ENCODE measurements at places on chromosomes 4 and X.
A peak's percentile ranks its signal among the peaks of the same experiment; 100 is the strongest.

- DNase-seq, result no peak
These were observed 3.5 kb downstream of the PCSK1N start for GRCh38 chrX:48831909-48832291.

DNA sequence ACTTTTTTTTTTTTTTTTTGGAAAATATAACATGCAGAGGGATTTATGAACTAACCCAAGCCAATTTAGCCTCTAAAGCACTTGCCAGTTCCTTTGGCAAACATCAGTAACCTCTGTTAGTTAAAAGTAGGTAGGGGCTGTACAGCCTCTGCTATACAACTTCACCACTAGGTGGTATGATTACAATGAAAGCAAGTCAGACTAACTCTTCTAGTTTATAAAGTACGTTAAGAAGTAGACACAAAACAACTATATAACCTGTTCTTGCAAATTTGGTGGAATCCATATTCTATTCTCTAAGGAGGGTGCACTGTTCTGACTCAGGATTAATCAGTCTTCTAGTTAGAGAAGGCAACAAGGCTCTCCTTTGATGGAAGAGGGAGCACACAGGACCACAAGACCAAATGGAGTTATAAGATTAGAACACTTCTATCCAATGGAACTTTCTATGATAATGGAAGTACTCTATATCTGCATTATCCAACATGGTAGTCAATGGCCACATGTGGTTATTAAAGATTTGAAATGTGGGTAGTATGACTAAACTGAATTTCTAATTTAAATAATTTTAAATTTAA is 12.8 kb downstream of the AIMP1 start:
- DNase-seq, result peak; percentile 45

DNA sequence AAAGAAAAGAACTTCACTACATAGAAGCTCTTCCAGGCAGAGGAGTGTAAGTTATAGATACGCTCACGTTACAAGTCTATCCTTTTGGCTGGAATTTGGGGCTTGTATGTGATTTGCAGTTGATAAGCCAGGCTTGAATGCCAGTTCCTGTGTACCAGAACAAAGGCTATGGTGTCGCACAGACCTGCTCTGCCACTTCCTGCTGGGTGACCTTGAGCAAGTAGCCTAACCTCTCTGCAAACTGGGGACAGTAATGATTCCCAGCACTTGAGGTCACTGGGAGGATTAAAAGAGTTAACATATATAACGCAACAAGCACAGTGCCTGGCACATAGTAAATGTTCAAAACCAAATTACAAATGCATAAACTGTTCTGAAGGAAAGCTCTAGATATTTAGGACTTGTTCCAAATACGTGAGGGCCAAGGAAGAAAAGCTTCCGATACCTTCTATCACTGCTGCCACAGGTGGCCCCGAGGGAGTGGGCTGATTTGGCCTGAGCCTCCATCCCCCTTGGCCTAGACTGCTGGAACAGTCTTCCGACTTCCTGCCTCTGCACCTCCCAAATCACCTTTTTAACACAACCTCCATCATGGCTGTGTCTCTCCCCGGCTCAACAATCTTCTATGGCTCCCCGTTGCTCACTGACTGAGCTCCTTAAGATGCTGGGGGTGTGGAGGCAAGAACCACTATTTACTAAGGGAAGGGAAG is 1.3 kb upstream of the SOWAHD start:
- DNase-seq, result no peak

- no peak for DNase-seq
These were observed 76.8 kb upstream of the ACSL1 start for GRCh38 chr4:184902550-184902949.

GRCh38 chr4:150258569-150258968 is 180.3 kb downstream of the DCLK2 start:
- no peak for DNase-seq

DNA sequence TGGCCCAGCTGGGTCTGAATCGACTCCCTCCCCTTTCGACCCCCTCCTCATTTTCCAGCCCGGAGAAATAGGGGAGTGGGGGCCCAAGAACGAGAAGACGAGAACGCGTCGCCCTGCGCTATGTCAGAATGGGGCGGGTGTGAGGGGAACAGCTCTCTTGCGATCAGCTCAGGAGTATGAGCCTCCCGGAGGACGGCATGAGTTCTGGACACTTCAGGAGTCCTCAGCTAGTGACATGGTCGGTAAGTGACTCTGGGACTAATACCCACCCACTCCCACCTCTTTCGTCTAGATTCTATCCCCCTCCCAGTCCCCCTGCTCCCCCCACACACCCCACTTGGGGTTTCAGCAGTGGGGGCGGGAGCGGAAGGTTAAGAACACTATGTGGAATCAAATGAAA is 944 bp downstream of the KLF8 start:
- DNase-seq, result no peak

DNA sequence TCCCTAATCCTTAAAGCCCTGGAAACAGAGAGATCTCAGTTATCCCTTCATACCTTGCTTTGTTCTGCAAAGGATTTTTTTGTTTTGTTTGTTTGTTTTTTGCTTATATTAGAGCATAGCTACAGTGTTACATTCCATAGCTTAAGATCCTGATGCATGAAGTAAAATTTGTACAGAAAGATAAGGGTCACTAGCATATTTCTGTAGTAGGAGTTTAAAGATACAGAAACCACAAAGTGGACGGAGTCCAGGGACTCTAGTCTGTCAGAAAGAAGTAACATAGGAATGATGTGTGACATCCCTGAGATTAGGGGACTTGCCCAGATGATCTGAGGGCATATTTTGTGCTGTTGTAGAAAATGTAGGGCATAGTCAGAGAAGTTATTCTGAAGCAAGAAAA is 151.9 kb upstream of the PLAC1 start:
- DNase-seq, result no peak

DNA sequence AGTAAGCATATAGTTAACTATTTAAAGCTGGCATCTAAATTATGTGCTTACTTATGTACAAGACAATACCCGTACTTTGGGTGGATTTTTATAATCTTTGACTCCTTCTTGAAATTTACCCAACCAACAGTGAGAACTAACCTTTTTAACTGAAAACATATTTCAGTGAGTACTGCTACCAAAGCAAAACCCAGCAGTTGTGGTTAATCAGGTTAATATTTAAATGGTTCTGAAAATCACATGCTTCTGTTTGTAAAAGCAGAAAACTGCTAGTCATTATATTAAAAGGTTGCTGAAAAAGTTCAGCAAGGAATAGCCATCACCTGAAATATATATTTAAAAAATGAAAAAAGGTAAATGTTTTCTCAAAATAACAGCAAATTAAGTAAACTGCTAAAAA is 20.0 kb downstream of the UBE2D3 start:
- DNase-seq, result no peak

- DNase-seq, result no peak
These were observed 83.5 kb downstream of the SYNPO2 start for GRCh38 chr4:118972167-118972566.

DNA sequence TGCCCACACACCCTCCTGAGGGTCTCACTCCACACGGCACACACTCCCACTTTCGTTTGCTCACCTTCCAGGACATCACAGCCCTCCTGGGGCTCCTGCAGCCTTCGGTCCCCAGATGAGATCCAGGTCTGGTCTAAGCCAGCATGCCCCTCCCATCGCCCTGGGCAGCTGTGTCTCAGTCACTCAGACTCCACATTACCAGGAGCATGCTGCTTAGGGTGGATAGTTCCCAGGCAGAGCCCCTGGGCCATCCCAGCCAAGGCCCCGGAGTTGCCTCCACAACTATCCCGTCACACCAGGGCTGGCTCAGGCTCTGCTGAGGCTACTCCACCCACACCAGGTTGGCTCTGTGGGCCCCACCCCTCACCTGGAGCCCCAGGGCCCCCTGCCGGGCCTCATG is 50.4 kb upstream of the PSAPL1 start:
- DNase-seq, result no peak

DNA sequence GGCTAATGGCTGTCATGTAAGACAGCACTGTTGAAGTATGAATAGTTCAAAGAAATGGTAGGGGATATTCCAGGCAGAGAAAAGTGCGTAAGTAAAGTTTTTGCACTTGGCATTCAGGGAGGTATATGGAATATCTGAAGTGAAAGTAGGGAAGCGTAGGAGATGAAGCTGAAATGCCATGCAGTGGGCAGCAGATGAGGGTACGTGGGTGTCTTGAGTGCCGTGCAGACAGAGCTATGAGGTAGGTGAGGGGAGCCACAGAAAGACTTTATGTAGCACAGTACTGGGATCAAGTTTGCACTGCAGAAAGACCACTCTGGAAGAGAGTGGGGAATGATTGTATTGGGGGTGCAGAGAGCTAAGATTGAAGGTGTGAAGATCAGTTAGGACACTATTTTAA is 5.2 kb upstream of the SCD5 start:
- DNase-seq, result no peak

DNA sequence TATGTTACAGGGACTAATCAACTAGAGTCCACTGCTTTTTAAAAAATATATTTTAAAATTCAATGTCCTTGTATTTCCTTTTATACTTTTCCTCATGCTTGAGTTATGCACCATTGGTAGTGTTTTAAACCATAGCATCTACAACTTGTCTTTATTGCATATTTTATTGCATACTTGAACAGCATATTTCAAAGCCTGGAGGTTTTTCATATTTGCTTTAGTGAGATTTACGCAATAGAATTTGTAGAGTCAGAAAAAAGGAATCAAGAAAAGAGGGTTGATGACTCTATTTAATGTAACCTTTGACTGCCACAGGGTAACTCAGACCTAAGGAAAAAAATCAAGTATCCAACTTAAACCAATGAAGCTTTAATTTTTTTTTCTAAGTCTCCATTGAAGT is 1165.7 kb upstream of the IGFBP7 start:
- no peak for DNase-seq

GRCh38 chrX:420496-421223 is 34.0 kb upstream of the PPP2R3B start:
- DNase-seq, result no peak

DNA sequence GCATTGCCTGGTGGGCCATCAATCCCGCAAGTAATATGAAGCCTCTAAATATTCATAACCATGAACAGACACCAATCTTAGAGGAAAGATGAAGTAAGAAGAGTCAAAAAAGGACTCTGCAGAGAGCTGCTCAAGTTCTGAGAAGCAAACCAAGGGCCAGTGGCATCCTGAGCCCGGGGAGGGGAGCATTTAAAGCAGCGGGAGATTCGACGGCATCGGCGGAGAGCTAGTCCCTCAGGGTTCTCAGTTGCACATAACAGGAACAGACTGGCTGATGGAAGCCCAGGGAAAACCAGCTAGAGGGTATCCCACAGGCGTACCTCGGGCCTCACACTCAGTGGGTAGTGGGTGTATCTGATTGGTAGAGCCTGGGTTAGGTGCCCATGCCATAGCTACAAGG is 4.9 kb upstream of the PNMA6E start:
- no peak for DNase-seq

All from MV-4-11 (cell line).